ENCODE measurements at places on chromosomes 2 and 18.

- DNase-seq, result no peak
Measured at GRCh38 chr18:50312296-50313030, 25.0 kb upstream of the CXXC1 start.

- no peak for DNase-seq
Measured at GRCh38 chr2:122179492-122180165, 424.2 kb downstream of the TSN start.

- no peak for DNase-seq
Measured at GRCh38 chr18:68693091-68693815, 21.7 kb downstream of the TMX3 start.

DNA sequence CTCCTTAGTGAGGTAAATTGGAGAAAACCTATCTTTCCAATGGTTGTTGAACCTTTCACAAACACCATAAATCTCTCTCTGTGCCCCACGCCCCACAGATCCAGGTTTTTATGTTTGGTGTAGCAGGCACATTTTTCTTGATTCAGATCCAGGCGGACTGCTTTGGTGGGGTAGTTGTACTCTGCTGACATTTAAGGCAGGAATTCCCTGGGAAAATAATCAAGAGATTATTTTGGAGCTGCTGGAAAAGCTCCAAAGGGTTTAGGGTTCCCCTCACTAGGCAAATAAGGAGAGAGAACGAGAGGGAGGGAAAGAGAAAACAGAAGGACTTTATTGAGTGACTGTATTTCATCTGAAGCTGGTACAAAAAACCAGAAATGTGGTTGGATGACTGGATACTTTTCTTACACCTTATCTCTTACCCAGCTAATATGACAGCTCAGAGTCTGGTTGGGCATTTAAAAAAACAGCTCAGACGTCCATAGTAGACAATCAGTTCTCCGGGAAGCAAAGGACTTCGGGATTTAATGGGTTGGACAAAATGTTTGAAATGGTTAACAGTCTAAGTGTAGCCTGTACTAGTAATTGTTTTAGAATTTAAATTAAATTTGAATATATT, 3.6 kb upstream of the AQP4 start:
- DNase-seq, result no peak

DNA sequence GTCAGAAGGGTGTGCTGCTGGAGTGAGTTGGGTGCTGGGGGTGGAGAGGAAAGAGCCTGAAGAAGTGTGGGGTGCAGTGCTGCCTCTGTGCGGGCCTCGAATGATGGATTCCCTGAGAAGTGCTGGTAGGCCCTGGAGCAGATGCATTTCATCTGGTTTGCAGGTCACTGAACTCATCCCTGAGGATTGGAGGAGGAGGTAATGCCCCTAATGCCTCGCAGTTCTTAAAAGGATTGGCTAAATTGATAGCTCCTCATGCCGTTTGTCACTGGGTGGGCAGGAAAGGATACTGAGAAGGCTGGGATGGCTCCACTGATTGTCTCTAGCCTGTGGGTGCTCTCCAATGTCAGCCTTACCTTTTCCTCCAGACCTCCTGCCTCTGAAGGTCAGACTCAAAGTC, 74.1 kb downstream of the CTIF start:
- DNase-seq, result no peak

- no peak for DNase-seq
Measured at GRCh38 chr2:10798783-10799182, 13.8 kb downstream of the PDIA6 start.

- no peak for DNase-seq
Measured at GRCh38 chr2:48270209-48270608, 259.7 kb upstream of the STON1 start.

- no peak for DNase-seq
Measured at GRCh38 chr18:66931010-66931409, 327.1 kb upstream of the CDH19 start.

DNA sequence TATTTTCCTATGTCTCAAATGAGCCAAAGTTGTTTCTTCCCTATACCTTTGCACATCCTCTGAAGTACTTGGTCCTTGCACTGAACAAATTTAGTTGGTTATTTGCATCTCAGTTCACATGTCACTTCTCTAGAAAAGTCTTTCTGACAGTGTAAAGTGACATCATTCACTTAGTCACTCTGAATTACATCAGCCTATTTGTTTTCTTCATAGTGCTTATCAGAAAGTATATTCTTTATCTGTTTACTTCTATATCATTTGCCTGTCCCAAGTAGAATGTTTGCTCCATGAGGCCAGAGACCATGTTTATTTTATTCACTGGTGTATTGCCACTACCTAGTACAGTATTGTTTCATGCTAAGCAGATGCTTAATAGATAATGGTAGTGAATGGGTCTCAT, 173.7 kb downstream of the HNMT start:
- no peak for DNase-seq

- no peak for DNase-seq
Measured at GRCh38 chr2:40516604-40517003, 64.7 kb upstream of the SLC8A1 start.

DNA sequence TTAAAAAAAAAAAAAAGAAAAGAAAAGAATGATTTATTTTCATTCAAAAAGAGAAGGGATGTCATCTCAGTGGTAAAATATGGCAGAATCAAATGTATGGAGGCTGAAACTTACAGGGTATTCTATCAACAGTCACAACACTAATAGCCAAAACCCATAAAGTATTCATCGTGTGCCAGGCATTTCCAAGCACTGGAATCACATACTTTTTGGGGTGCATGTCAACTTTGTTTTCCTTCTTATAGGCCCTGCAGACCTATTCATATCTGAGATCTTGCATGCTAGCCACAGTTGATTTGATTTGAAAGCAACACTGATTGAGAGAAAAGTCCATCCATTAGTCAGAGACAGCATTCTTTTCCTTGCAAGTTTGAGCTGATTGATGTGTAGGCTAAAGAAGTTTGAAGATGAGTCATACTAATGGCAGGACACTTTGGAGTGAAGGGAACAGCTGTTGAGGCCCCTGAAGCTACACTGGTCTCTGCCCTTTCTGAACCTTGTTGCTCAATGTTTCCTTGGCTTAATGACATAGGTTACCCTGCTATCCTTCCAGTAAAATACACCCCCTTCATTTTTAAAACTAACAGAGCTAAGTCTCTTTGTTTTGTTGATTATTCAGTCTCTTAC, 22.0 kb downstream of the KATNAL2 start:
- no peak for DNase-seq

DNA sequence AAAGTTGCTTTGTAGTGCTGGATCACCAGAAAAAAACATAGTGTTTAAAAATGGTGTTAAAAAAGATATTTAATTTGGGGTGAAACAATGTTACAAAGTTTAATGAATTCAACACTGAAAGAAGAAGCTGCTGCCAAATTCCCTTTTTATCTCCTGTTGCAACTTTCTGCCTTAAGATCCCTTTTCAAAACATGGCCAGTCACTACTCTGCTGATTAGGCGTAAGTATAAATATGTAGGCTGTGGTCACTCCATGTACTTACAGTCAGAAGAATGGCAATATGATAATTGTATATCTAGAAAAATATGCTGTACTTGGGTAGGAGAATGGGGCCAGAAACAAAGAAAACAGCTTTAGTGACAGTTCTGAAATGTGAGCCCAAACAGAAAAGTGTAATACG, 123.5 kb upstream of the ZBTB14 start:
- DNase-seq, result no peak

DNA sequence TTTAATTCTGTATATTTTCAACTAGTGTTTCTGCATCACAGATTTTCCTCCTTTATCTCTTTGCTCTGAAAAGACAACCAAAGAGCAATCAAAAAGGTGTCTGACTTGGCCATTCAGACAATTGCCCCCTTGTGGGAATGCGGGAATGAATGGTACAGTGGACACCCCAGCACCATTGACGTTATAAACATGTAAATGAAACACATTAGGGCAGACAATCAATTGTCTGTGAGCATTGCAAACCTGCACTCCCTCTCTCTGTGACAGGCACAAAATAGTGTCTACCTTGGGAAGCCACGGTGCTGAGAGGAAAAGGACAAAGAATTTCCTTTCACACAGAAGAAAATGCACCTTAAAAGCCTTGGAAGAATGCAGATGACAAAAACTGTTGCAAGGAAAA, 8.0 kb downstream of the ZEB2 start:
- no peak for DNase-seq

DNA sequence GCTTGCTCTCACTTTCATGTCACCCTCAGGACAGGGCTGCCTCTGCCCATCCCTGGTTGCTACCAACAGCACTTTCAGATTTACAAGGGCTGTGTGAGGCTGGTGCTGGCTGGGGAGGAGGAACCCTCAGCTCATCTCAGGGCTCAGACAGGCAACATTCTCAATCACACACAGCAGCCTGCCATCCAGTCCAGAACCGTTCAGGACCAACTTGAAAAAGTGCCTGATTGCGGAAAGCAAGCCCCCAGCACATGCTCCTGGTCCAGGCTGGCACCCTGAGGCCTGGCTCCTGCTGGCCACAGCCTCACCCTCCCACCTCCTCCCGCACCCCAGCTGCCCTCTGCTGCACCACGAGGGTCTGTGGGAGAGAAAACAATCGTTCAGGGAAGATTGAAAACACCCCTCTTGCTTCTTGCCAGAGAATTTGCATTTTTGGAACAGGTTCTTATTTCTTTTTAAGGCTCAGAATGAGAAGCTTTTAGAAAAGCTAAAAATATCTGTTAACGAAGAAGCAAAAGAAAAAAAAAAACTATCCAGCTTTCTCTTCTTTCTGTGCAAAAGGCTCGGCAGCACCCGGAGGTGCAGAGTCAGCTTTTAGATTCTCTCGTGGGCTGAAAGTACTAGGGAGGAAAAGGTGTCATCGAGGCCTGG, 403.8 kb upstream of the ID2 start:
- no peak for DNase-seq

DNA sequence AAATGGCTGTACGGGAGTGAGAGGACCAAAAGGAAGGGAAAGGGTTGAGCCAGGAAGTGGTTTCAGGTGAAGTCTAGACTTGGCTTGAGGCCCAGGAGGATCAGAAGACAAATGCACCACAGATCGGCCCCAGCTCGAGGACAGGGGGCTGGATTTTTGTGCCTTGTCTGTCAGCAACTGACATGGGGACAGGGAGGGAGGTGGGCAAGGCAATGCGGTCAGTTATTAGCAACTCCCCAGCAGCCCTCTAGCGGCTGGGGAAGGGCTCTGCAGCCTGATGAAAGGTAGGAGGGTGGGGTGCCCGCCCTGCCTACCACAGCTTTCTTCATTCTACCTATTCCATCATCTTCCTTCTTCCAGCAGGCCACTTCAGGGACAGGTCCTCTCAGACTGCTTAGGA, 50.0 kb downstream of the CPO start:
- peak; percentile 72 for DNase-seq

- DNase-seq, result no peak
Measured at GRCh38 chr18:33946336-33946735, 278.4 kb downstream of the NOL4 start.

- no peak for DNase-seq
Measured at GRCh38 chr2:53777134-53777533, 9.5 kb downstream of the CHAC2 start.
